Cortex of kidney (tissue), 1 donor: ENCODE measurements at places on chromosomes 1 and 21.

- DNase-seq: no peak
Measured at GRCh38 chr21:28174701-28175100, 818.0 kb downstream of the LTN1 start.

DNA sequence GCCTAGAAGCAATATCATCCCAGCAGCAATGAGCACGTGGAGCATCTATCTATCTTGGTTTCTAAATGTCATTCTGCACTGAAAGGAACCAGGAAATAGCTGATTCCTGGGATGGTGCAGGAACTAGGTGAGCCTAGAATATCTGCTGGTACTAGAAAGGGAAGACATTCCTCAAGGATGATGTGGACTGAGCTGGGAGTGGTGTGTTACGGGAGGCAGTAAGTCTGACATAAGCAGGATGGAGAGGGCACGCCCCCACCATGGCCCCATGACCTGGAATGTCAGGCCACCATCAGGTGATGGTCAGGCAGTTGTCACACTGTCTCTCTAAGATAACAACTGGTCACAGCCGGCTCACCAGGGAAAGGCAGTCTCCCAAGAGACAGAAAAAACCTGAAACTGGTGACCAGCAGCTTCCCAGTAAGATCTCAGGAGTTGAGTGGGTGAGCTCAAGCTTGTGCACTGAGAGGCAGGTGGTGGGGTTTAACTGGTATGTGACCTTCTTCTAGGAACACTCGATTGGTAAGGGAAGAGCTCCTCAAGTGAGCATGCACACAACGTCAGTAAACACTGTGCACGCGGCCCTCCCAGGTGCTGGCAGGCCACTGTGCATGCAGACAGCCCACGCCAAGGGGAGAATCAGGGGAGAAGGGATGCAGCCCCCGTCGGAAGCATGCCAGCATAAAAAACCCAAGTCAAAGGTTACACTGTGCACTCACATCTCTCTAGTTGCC, 148.7 kb downstream of the ADSS2 start:
- no peak for DNase-seq

- no peak for DNase-seq
Measured at GRCh38 chr1:214678386-214678785, 75.4 kb downstream of the CENPF start.

DNA sequence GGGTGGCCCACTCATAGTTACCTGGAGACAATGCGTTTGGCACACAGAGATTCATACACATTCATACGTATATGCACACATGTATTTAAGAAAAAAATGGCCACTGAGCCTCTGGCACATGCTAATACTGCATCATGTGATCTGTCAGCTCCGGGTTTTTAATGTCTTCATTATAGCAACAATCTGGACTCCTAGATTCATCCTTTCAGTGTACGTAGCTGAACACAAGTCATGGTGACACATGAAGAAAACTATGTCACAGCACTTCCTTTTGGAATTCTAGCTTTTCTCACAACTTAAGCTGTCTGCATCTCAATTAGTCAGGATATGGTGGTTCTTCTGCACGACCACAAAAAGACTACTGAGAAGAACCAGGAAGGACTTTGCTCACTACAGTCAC, 24.7 kb downstream of the HSF2BP start:
- DNase-seq: no peak

- DNase-seq: no peak
Measured at GRCh38 chr21:37505963-37506362, 139.4 kb downstream of the DYRK1A start.

- DNase-seq: no peak
Measured at GRCh38 chr1:22791831-22792347, 81.2 kb downstream of the EPHB2 start.

- no peak for DNase-seq
Measured at GRCh38 chr1:30654188-30654587, 69.2 kb downstream of the MATN1 start.

- DNase-seq: no peak
Measured at GRCh38 chr1:77833521-77834100, 54.2 kb downstream of the MIGA1 start.

DNA sequence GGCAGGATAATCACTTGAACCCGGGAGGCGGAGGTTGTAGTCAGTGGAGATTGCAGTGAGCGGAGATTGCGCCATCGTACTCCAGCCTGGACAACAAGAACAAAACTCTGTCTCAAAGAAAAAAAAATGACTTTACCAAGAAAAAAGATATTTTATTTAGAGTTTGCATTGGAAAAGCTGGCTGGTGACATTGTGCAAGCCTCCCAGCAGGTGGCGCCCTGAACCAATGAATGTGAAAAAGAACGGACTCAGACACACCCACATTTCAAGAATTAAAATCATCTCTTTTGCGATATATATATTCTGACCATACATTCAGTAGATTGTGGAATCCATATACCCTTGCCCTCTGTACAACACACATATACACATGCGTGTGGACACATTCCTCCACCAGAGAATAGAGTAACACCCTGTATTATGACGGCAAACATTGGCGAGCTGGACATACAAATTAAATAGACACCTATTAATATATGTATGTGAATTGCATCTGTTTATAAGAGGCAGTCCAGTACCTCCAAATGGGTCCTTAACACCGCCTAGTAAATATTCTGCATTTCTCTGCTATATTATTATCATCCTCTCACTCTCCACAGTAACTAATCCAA, 39.0 kb upstream of the CADM3 start:
- DNase-seq: no peak

GRCh38 chr1:184532199-184532598, 145.4 kb downstream of the C1orf21 start:
- DNase-seq: no peak
